ENCODE measurements at places on chromosomes 4 and X.

DNA sequence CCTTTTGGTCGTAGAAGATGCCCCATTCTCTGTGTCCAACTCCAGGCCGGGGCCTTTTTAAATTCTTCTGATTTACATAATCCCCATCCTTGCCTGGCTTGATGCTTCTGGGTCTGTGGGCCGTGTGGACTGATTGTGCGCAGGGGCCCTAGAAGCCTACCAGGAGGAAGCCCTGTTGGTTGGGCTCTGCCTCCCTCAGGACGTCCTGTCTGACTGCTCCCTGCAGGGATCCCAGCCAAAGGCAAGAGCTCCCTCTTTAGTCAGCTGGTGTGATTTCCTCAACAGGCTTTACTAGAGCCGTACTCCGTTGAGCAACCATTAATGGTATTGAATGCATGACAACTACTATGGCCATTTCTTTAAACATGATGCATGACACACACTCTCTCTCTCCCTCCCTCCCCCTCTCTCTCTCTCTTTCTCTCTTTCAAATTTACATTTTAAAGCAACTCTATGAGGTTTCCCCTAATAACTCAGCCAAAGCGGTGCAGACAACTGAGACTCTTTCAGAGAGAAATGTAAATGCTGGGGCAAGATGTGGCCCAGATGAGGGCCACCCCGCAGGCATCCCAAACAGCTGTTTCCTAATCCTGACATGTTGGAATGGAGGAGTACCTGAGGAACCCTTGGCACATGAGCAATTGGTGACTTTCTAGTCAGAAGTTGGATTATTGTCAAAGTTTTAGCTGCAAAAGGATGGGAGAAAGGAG, 117.3 kb downstream of the DRD5 start:
- no peak for DNase-seq

- DNase-seq = no peak
Observed at GRCh38 chr4:124321364-124321763, 391.2 kb downstream of the ANKRD50 start.

GRCh38 chr4:44056721-44057151, 391.9 kb downstream of the KCTD8 start:
- no peak for DNase-seq

GRCh38 chr4:75056277-75056676, 123.4 kb downstream of the PARM1 start:
- DNase-seq = no peak

DNA sequence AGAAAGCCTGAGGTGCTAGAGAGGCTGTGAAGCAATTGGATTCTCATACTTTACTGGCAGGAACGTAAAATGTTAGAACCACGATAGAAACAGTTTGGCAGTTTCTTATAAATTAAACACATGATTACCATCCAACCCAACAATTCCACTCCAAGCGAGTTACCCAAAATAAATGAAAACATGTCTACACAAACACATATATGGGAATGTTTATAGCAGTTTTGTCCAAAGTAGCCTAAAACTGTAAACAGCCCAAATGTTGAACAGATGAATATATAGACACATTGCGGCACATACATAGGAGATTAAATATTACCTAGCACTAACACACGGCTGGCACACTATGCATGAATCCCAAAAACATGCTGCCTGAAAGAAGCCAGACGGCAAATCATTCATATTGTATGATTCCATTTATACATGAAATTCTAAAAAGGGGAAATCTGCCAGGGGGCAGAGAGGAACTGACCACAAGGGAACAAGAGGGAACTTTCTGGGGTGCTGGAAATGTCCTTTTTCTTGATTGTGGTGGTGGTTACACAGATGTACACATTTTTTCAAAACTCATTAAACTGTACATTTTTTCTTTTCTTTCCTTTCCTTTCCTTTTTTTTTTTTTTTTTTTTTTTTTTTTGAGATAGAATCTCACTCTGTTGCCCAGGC, 50.4 kb upstream of the SLC25A4 start:
- DNase-seq = no peak

DNA sequence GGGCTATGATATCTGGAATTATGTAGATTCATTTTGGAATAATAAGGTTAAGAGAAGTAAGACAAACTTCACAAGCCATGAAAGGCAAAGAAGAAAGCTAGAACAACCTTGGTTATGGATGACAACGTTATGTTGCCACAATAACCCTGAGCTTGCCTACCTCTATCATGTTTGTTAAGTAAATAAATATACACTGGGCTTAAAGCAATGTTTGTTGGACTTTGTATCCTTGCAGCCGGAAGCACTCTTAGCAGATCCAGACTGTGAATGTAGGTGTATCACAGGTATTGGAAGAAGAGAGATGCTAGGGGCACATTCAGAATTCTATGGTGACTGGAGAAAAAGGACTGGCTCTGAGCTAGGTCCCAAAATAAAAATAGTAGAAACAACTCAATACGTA, 214.4 kb downstream of the HS3ST1 start:
- DNase-seq = no peak

GRCh38 chr4:54228056-54228527, 1.0 kb upstream of the PDGFRA start:
- no peak for DNase-seq

DNA sequence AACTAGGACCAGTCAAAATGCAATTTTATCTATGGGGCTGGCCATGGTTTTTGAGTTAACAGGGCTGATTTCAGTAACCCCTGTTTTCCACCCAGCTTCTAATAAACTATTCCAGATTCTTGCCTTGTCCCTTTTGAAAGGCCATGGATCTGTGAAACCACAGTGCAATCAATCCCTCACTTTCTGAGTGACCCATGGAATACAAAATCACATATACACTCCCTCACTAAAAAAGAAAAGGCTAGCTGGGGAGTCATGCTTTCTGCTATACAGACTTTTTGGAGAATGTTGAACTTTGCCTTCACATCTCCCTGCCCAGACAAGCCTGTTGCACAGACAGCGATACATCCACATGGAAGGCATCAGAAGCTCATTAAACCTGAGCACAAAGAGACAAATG, 47.9 kb downstream of the MAD2L1 start:
- DNase-seq = no peak

DNA sequence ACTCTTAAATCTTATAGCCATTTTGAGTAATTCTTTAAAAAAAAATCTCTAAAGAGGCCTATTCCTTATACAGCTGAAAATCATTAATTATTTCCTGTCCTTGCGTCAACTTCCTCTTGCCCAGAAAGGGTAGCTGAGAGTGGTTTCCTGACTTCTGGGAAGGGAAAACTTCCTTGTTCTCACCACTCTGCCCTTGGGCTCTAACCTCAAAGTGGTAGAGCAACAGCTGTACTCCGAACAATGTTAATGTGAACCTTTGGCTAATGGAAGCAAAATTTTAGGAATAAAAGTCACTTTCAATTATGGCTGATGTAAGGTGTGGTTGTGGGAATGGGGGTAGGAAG, 15.3 kb downstream of the KLHL2 start:
- DNase-seq = no peak

- DNase-seq = no peak
Observed at GRCh38 chr4:7129871-7130620, 62.2 kb upstream of the GRPEL1 start.

DNA sequence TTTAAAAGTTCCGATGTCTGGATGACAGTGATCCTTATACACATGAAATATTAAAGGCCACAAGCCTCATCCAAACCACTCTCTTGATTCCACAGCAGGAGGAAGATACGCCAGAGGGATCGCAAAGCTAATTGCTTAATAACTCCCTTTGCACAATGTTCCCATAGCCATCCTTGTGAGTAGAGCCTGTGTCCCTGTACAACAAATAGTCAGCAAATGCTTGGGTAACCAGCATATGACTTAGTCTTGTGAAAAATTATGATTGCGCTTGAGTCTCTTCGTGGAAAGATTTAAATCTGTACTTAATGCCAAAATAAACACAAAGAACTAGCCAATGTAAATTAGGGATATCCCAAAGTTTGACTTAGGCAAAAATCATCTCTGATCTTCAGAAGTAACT, 31.5 kb downstream of the SLC9A7 start:
- no peak for DNase-seq

DNA sequence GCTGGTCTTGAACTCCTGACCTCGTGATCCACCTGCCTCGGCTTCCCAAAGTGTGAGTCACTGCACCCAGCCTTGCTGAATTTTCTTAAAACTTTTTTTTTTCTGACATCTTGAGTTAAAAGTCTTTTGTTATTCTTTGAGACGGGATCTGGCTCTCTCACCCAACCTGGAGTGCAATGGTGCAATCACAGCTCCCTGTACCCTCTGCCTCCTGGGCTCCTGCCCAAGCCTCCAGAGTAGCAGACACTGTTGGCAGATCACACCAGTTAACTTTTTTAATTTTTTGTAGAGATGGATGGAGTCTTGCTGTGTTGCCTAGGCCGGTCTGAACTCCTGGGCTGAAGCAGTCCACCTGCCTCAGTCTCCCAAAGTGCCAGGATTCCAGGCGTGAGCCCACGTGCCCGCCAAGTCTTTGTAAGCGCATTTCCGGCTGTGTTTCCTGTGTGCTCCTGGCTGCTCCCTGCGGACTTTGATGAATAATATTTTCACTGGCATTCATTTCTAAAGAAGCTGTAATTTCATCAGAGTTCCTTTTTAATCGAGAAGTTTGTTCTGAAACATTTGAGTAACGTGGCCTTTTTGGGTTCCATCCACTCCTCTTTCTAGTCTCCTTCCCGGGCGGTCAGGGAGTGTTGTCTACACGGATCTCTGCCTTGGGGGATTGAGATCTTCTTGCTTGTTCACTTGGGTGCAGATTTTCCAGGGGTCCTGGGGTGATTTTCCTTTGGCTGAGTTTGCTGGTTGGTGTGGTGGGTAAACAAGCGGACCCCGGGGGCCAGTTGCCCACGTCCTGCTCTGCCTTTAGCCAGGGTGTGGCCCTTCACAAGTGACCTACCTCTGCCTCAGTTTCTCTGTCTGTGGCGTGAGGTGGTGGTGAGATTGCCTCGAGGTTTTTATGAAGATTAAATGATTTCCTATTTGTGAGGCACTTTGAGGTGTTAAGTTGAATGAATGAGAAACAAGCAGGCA, 44.4 kb downstream of the PCGF3 start:
- no peak for DNase-seq

- DNase-seq = no peak
Observed at GRCh38 chr4:142353149-142353738, 492.9 kb downstream of the INPP4B start.

GRCh38 chr4:159014859-159015258, 88.0 kb upstream of the RAPGEF2 start:
- DNase-seq = no peak

GRCh38 chr4:1748465-1748995, 27.2 kb downstream of the TACC3 start:
- DNase-seq = peak; percentile 58

DNA sequence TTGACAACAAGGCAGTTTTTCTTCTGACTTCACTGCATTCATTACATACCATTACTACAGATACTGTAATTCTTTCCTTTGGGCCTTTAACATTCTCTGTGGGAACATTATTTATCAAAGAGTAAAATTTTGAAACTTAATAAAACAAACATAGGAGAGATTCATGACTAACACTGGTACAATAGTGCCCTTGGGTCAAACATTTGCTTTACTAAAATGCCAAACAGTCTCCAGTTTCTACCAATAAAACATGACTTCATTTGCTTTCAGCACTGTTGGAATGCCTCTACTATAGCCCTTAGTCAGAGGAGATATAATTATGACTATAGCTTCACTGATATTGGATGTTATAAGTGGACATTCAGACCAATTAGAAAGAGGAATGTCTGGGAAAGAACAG, 481.5 kb downstream of the PACRGL start:
- no peak for DNase-seq

- DNase-seq = no peak
Observed at GRCh38 chr4:107009196-107009968, 26.7 kb downstream of the DKK2 start.

- DNase-seq = no peak
Observed at GRCh38 chr4:38094419-38094818, 134.2 kb downstream of the PTTG2 start.

DNA sequence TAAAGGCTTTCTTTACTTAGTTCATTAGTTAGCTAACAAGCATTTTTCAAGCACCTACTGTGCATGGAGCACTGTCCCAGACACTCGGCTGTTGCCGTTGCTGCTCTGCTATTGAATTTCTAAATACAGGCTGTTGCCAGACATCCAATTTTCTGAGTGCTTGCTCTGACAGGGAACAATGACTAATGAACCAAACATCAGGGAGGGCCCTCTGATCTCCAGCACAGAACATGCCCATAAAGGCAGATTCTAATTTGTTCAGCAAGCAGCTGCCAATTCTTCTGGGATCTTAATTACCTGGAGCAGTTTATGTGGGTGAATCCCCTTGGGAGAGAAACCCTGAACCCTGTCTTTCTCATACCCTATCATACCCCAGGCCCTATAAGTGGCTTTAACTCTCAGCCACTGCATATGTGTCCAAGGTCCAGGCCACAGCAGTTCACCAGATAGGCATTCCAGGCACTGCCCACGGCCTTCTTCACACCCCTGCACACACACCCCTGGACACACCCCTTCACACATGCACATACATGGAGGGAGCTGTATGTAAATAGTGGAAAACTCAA, 27.9 kb downstream of the TSC22D3 start:
- no peak for DNase-seq

GRCh38 chr4:53908661-53909078, 155.7 kb downstream of the CHIC2 start:
- no peak for DNase-seq

- no peak for DNase-seq
Observed at GRCh38 chrX:20217906-20218305, 48.8 kb downstream of the RPS6KA3 start.

DNA sequence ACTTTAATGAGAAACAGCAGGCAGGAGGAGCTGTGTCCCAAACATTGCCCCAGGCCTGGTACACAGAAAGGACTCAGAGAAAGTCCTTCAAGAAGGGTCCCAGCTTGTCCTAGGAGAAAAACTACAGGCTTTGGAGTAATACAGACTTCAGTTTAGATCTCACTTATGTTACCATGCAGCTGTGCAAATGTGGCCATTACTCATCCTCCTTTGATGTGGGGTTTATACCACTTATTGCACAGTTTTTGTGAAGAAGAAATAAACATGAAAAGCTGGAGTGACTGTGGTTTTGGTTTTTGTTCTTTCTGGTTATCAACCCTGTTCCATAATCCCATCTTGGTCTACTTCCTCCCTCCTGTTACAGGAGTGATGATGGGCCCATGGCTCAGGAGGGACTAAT, 8.1 kb upstream of the CYTL1 start:
- DNase-seq = no peak

Measured in stimulated activated CD8-positive, alpha-beta memory T cell treated with anti-CD3 and anti-CD28 coated beads, Interleukin-4, amount 100 ng/mL, for 1 hour (primary cell).